Astrocyte (in vitro differentiated cells and primary cell): ENCODE measurements at places on chromosomes 7 and 10. TPM values are rescaled to one million over a fixed set of nuclear protein-coding genes. Genes with fewer than 3 reads are reported as not detected.

- H3K4me3 ChIP-seq = no peak overlapping the region
- H3K27ac ChIP-seq = no peak overlapping the region
- no peaks in the 10 kb centered on the region for H3K36me3 ChIP-seq
- no peaks in the 10 kb centered on the region for H3K27me3 ChIP-seq
- H3K4me1 ChIP-seq = no peaks in the 10 kb centered on the region
Observed at GRCh38 chr10:21993360-21994001, 10.0 kb downstream of the DNAJC1 start.

DNA sequence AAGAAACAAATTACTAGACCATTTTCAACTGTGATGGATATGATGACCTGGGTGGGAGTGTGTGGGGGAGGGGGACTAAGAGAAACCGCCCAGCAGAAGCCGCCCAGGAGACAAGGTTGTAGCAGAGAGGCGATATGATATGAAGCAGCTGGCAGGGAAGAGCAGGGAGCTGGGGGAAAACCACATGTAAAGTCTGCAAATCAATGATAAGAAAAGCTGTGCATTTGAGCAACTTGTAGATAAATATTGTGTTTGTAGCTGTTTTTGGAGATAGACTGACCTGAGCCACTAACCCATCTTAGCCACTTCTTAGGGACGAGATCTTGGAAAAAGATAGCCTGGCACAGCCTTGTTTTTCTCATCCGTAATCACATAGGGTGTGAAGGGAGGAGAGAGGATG, 252.6 kb downstream of the SEC23IP start:
- no peaks in the 10 kb centered on the region for H3K27me3 ChIP-seq
- no peak for DNase-seq
- H3K4me3 ChIP-seq = no peak overlapping the region
- H3K36me3 ChIP-seq = no peaks in the 10 kb centered on the region
- H3K4me1 ChIP-seq = no peaks in the 10 kb centered on the region

DNA sequence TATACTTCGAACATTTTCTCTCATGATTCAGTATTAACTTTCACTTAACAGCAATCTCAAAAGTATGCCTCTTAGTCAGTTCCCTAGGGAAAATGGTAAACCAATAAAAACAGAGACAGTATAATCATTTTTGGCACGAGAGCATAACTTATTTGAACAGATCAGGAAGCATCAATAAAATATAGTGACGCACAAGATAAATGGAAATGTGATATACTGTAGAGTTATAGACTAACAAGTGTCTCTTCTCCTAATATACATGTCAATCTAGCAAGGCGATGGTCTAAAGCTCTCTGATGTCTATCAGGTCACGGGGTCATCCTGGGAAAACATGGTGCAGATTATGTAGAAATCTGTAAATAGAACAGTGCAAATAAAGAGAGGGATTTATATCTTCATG, 131.6 kb downstream of the HGF start:
- H3K4me3 ChIP-seq = no peak overlapping the region
- peaks cover 12% of the 10 kb centered on the region for H3K4me1 ChIP-seq
- peak; percentile 62 for DNase-seq
- no peaks in the 10 kb centered on the region for H3K27me3 ChIP-seq
- peak overlapping the region; percentile 57 for H3K27ac ChIP-seq

DNA sequence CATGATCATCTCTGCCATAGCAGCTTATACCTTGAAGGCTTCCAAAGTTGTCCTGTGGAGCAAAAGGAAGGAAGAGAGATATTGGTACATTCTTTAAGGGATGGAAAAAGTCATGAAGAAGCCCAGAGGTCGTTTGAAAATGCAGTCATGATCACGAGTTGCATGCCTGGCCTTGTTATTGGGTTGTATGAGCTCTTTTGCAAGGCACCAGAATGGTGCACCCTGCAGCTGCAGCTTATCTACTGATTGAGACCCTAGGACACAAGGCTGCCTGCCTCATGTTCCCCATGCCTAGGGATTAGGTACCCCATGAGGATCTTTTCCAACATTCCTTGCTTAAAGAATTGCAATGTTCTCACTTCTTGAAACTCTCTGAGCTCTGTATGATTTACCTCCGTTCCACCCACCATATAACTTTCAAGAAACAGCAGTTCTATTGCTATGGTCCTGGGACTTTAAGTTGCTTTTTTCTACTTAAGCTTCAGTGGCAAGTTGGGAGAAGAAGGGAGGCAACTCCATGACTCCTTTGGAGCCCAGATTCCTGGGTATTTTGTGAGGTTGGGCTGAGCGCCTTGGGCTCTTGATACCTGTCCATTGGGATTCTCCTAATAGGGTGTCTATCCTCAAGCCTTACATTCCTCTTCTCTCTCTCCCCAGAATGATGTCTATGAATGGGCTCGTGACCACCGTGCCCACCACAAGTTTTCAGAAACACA, 6.9 kb downstream of the SCD start:
- H3K4me1 ChIP-seq = peaks cover 19% of the 10 kb centered on the region
- no peak overlapping the region for H3K4me3 ChIP-seq
- no peaks in the 10 kb centered on the region for H3K27me3 ChIP-seq
- peaks cover 81% of the 10 kb centered on the region for H3K36me3 ChIP-seq
- DNase-seq = no peak

DNA sequence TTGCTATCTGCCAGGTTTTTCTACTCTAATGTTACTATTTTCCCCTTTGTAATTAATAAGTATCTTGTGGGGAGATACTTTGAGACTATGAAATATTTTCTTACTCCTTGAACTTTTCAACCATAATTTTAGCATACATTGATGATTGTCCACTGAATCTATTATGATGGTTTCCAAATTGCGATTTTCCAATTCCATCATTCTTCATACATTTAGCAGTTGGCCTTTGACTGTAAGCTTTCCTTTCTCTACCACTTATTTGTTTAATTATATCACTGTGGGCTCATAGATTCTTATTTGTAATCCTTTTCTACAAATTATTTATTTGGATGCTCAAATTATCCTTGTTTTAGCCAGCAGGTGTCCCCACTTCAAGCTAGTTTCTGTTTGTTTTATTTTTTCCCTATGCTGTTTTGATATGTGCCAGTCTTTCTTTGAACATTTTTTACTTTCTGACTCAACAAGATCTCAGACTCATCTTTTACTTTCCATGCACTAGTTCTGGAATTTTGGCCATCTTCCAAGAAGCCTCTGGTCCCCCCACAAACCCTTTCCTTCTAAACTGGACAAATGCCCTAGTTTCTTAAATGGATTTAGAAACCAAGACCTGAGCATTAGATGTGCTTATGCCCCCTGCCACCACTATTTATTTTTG, 11.4 kb upstream of the MRPS16 start:
- H3K4me1 ChIP-seq = peaks cover 3% of the 10 kb centered on the region
- no peak overlapping the region for H3K4me3 ChIP-seq
- no peaks in the 10 kb centered on the region for H3K36me3 ChIP-seq
- no peak for DNase-seq
- H3K27ac ChIP-seq = no peak overlapping the region
- no peaks in the 10 kb centered on the region for H3K27me3 ChIP-seq

GRCh38 chr7:50357426-50357825, 52.9 kb downstream of the IKZF1 start:
- H3K36me3 ChIP-seq = no peaks in the 10 kb centered on the region
- H3K4me1 ChIP-seq = no peaks in the 10 kb centered on the region
- no peak overlapping the region for H3K27ac ChIP-seq
- no peak for DNase-seq
- no peak overlapping the region for H3K4me3 ChIP-seq

Gene TRPV5
- total RNA-seq = not detected in 2 replicates

DNA sequence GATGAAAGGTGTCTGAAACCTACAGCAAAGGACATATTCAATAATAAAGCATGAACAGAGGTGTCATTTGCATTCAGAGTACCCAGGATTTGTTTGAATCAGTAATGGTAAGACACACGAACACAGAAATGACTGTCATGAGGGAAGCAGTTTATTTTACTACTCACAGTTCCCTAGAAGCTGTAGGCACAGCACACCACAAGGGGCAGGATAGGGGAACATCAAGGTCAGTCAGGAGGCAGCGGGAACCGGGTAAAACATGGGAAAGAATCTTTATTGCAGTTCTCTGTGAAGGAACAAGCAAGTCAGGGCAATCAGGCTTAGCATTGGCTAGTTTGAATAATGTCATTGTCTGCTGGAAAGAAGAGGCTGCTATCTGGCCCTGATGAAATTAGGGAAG, 70.2 kb upstream of the PDSS1 start:
- no peak overlapping the region for H3K27ac ChIP-seq
- no peaks in the 10 kb centered on the region for H3K27me3 ChIP-seq
- no peaks in the 10 kb centered on the region for H3K36me3 ChIP-seq
- no peak for DNase-seq
- no peaks in the 10 kb centered on the region for H3K4me1 ChIP-seq

Gene LIPM
- total RNA-seq = not detected in 2 replicates

DNA sequence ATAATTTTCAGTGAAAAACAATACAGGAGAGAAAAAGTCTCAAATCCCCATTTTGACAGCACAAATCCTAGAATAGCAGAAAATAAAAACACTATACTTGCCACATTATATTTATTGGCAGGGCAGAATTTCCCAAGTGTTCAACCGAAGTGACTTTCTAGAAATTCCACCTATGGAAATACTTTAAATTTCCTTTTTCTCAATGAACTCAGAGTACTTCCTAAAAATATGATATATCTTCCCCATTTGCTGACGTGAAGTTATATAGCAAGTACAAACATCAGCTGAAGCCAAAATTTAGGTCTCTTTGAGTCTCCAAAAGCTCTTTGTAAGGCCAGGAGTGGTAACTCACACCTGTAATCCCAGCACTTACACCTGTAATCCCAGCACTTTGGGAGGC, 83.3 kb downstream of the NT5C2 start:
- no peak overlapping the region for H3K4me3 ChIP-seq
- H3K4me1 ChIP-seq = no peaks in the 10 kb centered on the region
- no peak for DNase-seq
- H3K27ac ChIP-seq = no peak overlapping the region
- peaks cover 4% of the 10 kb centered on the region for H3K36me3 ChIP-seq

GRCh38 chr10:60978287-60979115, 34.5 kb upstream of the RHOBTB1 start:
- H3K4me3 ChIP-seq = no peak overlapping the region
- H3K27me3 ChIP-seq = no peaks in the 10 kb centered on the region
- no peaks in the 10 kb centered on the region for H3K36me3 ChIP-seq
- H3K4me1 ChIP-seq = peaks cover 17% of the 10 kb centered on the region
- H3K27ac ChIP-seq = no peak overlapping the region
- peak; percentile 54 for DNase-seq

- H3K27me3 ChIP-seq = peaks cover 36% of the 10 kb centered on the region
- DNase-seq = peak; percentile 19
- H3K4me3 ChIP-seq = no peak overlapping the region
- H3K27ac ChIP-seq = no peak overlapping the region
- H3K4me1 ChIP-seq = peaks cover 2% of the 10 kb centered on the region
Observed at GRCh38 chr7:100719523-100720278, 567 bp upstream of the EPO start.

Gene ZNF92
- total RNA-seq = 8.1 and 11.3 TPM in 2 replicates

Gene IFIT1B
- total RNA-seq = not detected in 2 replicates

DNA sequence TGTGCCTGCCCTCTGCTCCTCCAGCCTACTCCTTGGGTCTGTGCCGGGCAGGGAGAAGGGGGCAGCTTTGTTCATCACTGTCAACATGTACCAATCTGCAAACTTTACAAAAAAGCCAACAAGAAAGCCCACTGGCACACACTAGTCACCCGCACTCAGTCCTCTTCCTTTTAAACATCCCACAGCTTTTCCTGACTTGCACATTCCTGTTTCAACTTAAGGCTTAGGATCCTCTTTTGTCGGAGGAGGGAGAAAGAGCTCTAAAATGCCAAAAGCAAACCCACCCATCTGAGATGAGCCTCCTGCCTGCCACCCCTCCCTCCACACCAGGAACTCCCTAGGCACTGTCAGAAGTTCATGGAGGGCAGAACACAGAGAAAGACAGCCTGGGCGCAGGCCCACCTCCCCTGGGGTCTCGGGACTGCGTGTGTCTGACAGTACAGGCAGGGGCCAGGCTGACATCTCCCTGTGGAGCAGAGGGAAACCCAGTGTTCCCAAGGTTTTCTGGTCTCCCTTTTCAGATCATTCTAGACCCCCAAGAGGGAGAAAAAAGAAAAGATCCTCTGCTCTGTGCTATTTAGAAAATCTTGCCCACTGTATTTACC, 5.4 kb downstream of the PDIA4 start:
- DNase-seq = no peak
- no peaks in the 10 kb centered on the region for H3K27me3 ChIP-seq
- peaks cover 13% of the 10 kb centered on the region for H3K4me1 ChIP-seq
- H3K27ac ChIP-seq = no peak overlapping the region

Gene C10orf62
- total RNA-seq = not detected in 2 replicates

GRCh38 chr7:28490831-28491230, 78.5 kb downstream of the CREB5 start:
- H3K36me3 ChIP-seq = no peaks in the 10 kb centered on the region
- no peaks in the 10 kb centered on the region for H3K4me1 ChIP-seq
- H3K4me3 ChIP-seq = no peak overlapping the region

Gene CPA2
- total RNA-seq = not detected in 2 replicates

DNA sequence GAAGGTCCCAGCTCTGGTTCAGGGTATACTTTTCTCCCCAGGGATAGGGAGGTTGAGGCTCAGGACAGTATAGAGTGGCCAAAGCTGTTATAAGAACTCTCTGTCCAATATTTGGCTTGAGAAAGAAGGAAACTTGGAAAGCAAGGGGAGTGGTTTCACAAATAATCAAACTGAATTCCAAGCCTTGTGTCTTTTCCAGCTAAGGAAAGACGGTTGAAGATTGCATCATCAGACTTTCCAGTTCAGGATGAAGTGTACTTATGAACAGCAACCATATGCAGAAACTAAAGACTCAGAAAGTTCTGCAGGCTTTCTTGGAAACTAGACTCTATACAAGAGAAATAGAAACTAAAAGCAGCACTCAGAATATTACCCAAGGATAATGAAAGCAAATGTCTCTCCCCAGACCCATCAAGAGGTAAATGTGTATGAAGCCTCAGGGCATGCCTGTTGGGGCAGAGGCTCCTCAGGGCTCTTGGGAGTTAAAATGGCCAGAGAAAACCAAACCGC, 46.4 kb downstream of the RAMP3 start:
- no peak overlapping the region for H3K27ac ChIP-seq
- no peaks in the 10 kb centered on the region for H3K36me3 ChIP-seq
- H3K4me1 ChIP-seq = no peaks in the 10 kb centered on the region
- H3K27me3 ChIP-seq = peaks cover 21% of the 10 kb centered on the region
